HAP-1 (cell line): ENCODE measurements at places on chromosomes 12 and 14.

DNA sequence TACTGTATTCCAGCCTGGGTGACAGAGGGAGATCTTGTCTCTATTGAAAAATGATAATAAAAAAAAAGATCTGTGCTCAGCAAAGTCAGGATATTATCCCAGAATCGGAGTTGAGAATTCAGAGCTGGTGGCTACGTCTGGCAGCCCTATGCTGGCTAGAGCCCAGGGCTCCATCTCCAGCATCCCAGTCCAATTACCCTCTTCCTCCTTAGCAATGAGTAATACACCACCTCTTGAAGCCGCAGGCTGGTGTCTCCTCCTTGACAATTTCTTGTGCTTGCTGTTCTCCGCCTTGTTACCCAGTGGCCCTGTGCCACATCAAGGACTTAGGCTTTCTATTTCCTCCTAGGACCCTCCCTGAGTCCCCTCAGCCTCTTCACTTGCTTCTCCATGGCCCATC, 38.4 kb upstream of the DDX11 start:
- DNase-seq, result no peak

- no peak for DNase-seq
Observed at GRCh38 chr12:4483885-4484823, 38.5 kb upstream of the FGF6 start.

GRCh38 chr14:80080601-80081000, 130.7 kb downstream of the DIO2 start:
- no peak for DNase-seq

GRCh38 chr14:105880616-105881015, 354.2 kb downstream of the TMEM121 start:
- DNase-seq, result peak; percentile 3

GRCh38 chr12:107159384-107159900, 66.1 kb upstream of the CRY1 start:
- no peak for DNase-seq

- peak; percentile 55 for DNase-seq
Observed at GRCh38 chr12:102702447-102703114, 214.5 kb downstream of the PAH start.

GRCh38 chr14:67573228-67574010, 26.6 kb downstream of the PIGH start:
- DNase-seq, result no peak

DNA sequence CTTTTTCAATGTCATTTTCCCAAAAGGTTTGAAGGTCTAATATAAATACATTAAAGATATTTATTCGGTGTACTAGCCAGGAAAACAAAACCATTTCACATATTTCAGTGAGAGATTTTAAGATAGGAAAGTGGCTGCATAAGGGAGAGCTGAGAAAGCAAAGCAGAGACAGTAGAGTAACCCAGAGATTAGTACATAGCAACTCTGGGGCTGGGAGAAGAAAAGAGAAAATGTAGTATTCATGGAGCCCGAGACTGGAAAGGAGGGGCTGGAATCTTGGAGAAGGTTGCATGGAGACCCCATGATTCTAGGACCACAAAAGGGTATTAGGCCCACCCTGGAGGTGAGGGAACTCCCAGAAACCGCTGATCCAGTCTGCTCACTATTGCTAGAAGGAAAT, 236.9 kb downstream of the PAWR start:
- no peak for DNase-seq

DNA sequence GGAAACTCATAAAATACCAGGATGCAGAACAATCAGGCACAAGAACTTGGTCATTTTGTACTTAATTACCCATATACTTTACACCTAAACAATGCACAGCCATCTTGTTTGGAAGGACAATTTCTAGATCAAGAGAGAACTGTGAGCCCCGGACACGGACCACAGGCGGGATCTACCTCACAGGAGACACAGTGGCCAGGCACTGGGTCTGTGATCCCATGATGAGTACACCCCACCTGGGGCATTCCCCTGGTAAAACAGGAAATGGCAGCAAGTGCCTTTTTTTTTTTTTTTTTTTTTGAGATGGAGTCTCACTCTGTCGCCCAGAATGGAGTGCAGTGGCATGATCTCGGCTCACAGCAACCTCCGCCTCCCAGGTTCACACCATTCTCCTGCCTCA, 15.2 kb downstream of the GOLGA3 start:
- DNase-seq, result no peak

GRCh38 chr14:75757644-75758402, 96.8 kb downstream of the TTLL5 start:
- DNase-seq, result no peak

DNA sequence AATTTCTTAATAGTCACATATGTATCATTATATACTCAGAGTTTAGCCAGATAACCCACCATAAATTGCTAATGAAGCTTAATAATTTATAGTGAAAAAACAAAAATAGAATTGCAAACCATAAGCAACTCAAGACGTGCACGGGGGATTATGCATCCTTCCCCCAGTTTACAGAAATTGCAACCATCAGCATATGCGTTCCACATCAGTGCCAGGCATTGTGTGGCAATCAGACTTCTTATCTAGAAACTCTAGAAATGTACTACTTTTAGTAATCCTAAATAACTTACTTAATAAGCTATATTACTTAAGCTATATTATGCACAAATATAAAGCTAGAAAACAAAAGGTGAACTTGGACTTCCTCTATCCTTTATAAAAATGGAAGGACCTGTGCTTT, 115.8 kb downstream of the CRADD start:
- no peak for DNase-seq

GRCh38 chr12:121452985-121453360, 53.1 kb downstream of the RNF34 start:
- DNase-seq, result no peak

DNA sequence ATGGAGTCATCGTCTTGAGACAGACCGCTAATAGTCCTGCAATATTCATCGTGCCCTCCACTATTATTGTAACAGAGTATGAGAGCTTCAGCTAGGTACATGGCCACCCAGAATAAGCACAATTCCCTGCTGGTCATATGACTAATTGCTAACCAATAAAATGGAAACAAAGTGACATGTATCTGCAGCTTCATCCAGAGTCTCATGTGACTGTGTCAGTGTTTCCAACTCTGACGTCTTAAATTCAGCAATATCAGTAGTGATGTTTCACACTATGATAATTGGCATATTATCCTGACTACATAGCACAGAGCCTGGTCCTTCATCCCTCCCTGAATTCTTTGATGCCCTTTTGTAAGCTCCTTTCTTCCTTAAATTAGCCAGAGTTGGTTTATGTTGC, 167.4 kb downstream of the RPS29 start:
- DNase-seq, result no peak

GRCh38 chr12:55929306-55929791, 1.6 kb upstream of the DGKA start:
- DNase-seq, result no peak

DNA sequence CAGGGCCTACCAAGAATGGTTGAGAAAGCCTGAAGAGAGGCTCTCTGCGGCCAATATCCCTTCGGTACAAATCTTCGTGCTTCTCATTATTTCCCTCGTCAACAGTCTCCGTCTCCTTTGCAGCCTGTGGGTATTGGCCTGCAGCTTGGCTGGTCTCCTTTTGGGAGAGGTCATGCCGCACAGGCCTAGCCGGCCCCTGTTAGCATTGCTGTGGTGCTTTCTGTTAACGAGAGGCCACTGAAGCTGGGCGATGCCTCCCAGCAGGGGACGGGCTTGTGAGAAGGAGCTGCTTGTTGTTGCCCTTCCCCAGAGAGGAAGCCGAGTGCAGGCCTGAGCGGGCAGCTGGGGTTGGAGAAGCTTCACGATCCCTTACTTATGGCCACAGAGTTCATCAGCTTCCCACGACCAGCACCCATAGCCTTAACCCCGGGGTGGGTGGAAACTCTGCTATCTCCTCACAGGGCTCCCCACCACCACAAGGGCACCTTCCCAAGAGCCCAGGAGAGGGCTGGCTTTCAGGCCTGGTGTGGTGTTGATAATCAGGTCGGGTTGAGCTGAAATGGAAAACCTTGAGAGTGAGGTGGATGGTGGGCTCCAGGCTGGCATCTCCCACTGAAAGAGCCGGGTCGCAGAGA, 228.6 kb downstream of the ZFP36L1 start:
- no peak for DNase-seq

GRCh38 chr12:84772281-84772680, 140.3 kb downstream of the SLC6A15 start:
- DNase-seq, result no peak

DNA sequence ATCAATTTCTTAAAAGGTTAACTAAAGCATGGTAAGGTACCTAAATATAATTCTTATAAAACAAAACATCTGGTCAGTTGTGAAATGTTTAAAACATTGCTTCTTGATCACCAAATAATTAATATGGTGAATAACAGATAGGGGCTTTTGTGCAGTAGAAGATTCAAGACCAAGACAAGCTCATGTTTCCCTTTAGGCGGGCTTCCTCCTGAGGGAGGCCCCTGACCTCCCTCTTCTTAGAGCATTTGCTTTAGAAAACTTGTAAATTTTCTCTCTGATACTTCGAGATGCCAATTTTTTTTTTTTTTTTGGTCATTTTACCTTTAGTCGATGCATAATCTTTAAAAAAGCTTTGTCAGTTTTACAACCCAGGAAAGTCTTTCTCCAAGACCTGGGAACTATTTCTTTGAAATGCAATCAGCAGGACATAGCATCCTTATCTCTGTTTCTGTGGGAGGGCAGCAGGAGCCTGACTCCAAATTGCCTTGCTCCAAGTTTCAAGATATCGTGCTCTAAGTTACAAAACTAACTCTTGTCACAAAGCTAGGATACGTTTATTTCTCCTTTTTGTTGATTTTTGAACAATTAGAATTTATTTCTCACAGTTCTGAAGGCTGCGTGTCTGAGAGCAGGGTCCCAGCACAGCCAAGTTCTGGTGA, 66.6 kb upstream of the BICD1 start:
- DNase-seq, result no peak

GRCh38 chr12:122790393-122791075, 16.2 kb downstream of the CCDC62 start:
- DNase-seq, result peak; percentile 44

- DNase-seq, result no peak
Observed at GRCh38 chr12:115354007-115354890, 670.3 kb upstream of the TBX3 start.

- DNase-seq, result no peak
Observed at GRCh38 chr12:5593086-5593485, 161.2 kb downstream of the NTF3 start.

- no peak for DNase-seq
Observed at GRCh38 chr12:107718606-107719005, 33.0 kb downstream of the PWP1 start.

- DNase-seq, result no peak
Observed at GRCh38 chr14:60655119-60655897, 6.0 kb upstream of the SIX1 start.
